ENCODE measurements at places on chromosomes 6 and 20. TPM values are rescaled to one million over a fixed set of nuclear protein-coding genes. Genes with fewer than 3 reads are reported as not detected.

The OR2B6 gene
- total RNA-seq = not detected

The ATP6V1G2 gene
- total RNA-seq = 1.6 TPM

The KIAA0408 gene
- 2.2 TPM for total RNA-seq

The EBF4 gene
- 4.9 TPM for total RNA-seq

The HMGCLL1 gene
- 1.2 TPM for total RNA-seq

The EPHA7 gene
- total RNA-seq = 12.5 TPM

The TLDC2 gene
- not detected for total RNA-seq

The GRM1 gene
- 6.7 TPM for total RNA-seq

The SCAND1 gene
- total RNA-seq = 40.0 TPM

Data from left ventricle myocardium inferior (tissue), 1 donor.